Lung (tissue), 17 donors: ENCODE measurements at places on chromosomes 11 and 22. TPM values are rescaled to one million over a fixed set of nuclear protein-coding genes. Genes with fewer than 3 reads are reported as not detected.

IFTAP gene
- total RNA-seq, result 17.7 TPM

GRCh38 chr11:79742176-79742575 is 301.3 kb upstream of the TENM4 start:
- DNase-seq, result peak; percentile 31

DNA sequence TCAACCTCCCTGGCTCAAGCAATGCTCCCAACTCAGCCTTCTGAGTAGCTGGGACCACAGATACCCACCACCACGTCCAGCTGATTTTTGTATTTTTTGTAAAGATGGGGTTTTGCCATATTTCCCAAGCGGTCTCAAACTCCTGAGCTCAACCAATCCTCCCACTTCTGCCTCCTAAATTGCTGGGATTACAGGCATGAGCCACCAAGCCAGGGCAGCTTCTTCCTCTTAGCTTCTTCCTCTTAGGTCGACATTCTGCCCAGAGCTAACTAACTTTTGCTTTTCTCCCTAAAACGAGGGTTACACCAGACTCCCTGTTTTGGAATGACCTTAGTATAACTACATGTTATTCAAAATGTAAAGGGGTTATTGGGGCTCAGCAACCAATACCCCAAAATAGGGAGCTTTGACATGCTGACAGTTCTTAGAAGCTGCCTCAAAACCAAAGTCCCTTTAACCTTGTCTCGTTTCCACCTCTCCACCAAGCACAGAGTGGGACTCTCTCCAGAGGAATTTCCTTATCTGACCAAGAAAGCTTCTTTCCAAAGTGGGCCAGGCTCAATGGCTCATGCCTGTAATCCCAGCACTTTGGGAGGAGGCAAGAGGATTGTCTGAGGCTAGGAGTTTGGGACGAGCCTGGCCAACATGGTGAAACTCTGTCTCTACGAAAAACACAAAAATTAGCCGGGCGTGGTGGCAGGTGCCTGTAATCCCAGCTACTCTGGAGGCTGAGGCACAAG is 7.0 kb downstream of the HPS5 start:
- no peak for DNase-seq

DNA sequence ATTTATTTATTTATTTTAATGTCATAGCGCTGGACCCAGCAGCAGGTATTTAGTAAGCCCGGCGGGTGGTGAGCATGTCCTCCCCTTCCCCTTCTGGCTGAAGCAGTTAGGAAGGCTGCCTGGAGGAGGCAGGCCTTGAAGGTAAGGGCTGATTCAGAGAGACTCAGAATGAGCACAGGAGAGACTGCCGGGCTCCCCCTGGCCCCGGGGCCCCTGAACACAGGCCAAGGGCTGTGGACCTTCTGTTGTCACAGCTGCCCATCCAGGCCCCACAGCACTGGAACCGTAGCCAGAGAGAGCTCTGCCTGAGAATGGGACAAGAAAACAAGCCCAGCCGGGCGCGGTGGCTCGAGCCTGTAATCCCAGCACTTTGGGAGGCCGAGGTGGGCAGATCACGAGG is 52.8 kb downstream of the KCNJ4 start:
- no peak for DNase-seq

- DNase-seq, result no peak
These were observed 11.3 kb upstream of the ACER3 start for GRCh38 chr11:76849376-76849775.

DNA sequence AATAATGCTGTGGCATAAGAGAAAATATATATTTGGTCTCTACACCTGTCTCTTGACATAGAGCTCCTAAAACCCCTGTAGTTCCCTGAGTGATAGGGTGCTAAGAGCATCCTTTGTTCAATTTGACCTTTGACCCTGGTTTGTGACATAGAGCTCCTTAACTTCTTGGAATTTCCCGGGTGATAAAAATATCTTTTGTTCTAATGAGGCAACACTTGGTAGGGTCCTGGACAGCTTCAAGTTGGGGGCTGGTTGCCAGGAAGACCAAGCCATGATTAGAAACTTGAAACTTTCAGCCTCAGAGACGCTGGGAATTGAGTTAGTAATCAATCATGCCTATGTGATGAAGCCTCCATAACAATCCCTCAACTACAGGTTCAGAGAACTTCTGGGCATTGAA is 105.4 kb downstream of the CASP12 start:
- DNase-seq, result no peak

- no peak for DNase-seq
These were observed 6.1 kb upstream of the SSTR3 start for GRCh38 chr22:37218399-37218770.

MEN1 gene
- total RNA-seq, result 18.8 TPM

DNA sequence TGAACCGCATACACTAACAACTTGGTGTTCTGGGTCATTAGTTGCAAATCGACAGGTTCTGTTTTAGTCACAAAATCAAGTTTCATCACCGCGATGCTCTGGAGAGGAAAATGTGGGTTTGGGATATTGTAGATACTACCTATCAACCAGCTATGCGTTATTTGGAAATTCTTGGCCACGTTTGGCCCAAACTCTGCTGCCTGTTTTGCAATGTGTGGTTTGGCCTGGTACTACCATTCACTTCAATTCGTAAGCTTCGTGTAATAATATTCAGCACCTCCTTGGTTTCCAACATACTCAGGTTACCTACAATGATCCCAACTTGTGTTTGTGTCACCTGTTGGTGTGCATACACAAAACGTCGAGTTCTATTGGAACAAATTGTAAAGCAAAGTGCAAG is 16.2 kb upstream of the ACER3 start:
- DNase-seq, result no peak

EMID1 gene
- total RNA-seq, result 30.2 TPM
